ENCODE measurements at places on chromosomes 11 and 22.

- no peak for DNase-seq
These were observed 14.9 kb downstream of the NCR3LG1 start for GRCh38 chr11:17366495-17366894.

- DNase-seq: no peak
These were observed 237.2 kb downstream of the DDX10 start for GRCh38 chr11:108902027-108902469.

- no peak for DNase-seq
These were observed 97.0 kb downstream of the RDX start for GRCh38 chr11:110199184-110199981.

DNA sequence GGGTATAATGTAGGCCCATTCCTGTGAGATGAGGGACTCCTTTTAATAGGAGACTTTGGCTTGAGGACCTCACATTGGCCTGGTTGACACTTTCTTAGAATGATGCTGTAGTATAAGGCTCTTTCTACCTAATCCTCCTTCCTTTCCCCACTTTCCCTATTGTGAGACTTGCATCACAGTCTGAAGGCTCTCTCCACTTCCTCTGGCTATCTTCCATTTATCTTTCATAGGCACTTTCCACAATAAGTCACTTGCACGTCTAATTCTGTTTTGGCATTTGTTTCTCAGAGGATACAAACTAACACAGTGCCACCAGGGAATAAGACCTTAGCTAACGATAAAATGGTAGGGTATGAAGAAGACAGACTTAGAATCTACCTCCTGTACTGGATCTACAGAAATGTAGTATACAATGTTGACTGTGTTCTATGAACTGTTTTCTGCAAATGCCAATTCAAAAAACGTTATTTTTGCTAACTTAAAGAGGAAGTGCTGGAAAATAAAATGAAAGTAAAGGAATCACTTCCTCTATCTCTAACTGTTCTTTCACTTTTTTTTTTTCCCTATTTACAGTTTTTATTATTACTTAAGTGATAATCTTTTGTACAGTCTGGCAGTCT lies 17.9 kb upstream of the PDE3B start:
- DNase-seq: no peak

- DNase-seq: no peak
These were observed 21.6 kb upstream of the RFPL2 start for GRCh38 chr22:32226326-32227104.

- no peak for DNase-seq
These were observed 15.9 kb upstream of the SNX19 start for GRCh38 chr11:130932086-130932712.
